ENCODE measurements at places on chromosomes 3 and 15.

GRCh38 chr3:66104535-66104934 lies 65.8 kb upstream of the MAGI1 start:
- no peak for DNase-seq

DNA sequence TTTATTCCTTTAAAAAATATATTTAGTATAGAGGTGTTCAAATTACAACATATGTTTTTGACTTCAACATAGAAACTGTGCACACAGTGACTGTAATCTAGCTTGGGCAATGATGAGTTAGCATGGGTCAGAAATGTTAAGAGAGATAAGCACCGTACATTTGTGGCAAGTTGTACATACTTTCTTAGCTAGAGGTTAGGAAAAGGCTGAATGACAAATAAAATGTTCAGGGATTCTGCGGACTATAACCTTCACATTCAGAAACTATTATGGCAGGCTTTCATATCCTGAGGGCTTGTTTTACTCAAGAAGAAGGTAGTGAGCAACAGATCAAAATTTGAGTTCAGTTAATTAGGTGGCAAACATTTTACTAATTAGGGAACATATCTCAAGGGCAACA lies 379.7 kb upstream of the EPHA6 start:
- no peak for DNase-seq

DNA sequence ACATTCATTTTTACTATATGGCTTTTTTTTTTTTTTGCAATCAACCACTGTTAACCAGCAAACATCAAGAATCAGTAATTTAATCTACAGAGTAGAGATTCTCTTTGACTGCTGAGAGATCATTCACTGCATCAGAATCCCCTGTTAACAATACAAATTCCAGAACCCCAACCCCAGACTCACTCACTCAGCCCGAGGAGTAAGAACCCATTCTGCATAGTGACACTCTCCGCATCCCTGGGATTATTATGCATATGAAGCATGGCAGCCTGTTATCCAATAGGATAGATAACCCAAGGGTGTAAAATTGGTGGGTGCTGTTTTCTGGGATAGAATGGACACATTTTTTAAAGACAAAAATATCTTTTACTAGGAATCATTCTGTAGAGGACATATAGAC lies 76.3 kb upstream of the CCDC39 start:
- DNase-seq: no peak

GRCh38 chr3:24483873-24484272 lies 10.8 kb downstream of the THRB start:
- no peak for DNase-seq

GRCh38 chr3:17542591-17542990 lies 199.8 kb downstream of the TBC1D5 start:
- no peak for DNase-seq

GRCh38 chr15:100783291-100783690 lies 96.3 kb upstream of the ALDH1A3 start:
- no peak for DNase-seq

DNA sequence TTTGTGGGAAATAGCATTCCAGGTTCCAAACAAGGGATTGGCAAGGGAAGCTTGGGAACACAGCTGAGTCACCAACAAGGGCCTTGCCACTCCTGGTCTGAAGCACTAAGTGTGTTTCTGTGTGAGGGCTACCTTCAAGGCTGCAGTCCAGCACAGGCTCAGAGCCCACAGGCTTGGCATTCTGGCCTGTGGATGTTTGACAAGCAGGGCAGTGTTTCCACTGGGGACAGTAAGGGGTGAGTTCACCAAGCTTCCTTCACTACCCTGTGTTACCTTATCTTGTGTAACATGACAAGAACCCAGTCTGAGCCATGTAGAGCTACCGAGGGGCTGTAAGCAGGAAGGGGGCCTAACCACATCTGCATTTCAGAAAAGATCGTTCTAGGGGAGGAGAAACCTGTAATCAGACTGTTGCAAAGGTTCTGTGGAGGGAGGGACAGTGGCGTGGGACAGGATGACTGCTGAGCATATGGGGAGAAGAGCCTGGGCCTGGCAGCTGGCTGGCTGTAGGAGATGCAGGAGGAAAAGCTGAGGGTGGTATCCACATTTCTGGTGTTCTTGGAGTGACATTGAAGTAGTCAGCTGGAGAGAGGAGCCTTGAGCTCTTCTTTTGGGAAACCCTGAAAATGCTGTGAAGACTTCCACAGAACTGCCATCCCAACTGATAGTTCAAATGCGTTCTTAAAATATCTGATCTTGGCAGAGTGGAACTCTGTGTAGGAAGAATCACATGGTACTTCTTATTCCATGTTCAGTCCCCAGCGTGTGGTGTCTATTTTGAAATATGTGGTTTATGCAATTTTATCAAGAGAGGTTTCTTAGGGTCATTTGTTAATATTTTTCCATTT lies 61.3 kb downstream of the CTDSPL start:
- no peak for DNase-seq

DNA sequence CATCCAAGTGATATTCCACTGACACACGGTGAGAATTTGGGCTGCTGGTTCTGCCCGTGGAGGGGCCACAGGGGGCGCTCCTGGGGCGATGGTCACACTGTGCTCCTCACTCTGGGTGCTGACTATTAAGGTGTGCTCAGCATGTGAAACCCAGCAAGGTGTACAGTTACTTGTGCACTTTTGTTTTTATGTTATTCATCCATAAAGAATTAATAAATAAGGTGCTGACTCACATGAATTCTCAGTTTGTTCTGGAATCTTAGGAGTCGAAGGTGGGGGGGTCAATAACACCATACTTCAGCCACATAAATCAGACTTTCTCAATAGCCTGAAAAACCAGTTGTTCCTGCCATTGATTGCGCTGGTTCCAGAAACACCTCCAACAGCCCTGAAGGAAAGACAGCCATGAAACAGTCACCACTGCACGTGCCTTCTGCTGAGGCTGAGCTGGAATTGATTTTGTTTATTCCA lies 53.5 kb upstream of the SPATA12 start:
- DNase-seq: no peak

DNA sequence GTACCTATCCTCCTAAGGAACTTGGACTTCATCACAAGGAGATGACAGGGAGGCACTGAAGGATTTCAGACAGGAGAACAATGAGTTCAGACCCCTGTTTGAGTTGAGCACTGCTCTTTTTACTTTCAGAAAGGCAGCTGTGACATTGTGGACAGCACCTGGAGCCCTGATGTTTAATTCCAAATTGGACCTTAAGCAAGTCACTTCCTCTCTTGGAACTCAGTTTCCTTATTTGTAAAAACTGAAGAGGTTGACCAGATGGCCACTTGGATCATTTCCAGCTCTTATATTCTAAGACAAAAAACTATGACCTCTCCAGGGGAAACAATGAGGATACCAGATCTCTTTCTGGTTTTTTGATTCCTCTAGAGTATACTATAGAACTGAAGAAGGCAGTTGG lies 34.1 kb upstream of the SMAD3 start:
- no peak for DNase-seq

DNA sequence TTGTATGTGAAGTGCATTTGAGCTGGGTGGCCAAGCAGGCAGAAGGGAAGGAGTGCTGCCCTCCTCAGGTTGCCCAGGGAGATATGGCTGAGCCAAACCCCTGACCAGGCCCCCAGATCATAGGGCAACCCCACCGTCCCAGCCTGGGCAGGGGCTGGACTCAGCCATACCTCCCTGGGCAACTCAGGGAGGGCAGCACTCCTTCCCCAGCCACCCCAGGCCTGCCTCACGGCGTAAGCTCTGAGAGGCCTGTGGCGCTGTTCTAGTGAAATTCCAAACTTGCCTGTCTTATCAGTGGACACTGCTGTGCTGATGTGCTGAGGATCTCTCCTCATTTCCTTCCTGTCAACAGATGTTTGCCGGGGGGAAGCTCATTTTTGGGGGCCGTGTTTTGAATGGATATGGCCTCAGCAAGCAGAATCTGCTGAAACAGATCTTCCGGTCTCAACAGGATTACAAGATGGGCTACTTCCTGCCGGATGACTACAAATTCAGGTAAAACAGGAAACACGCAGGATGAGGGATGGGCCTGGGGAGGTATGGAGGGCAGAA lies 57.6 kb upstream of the FGD5 start:
- no peak for DNase-seq

DNA sequence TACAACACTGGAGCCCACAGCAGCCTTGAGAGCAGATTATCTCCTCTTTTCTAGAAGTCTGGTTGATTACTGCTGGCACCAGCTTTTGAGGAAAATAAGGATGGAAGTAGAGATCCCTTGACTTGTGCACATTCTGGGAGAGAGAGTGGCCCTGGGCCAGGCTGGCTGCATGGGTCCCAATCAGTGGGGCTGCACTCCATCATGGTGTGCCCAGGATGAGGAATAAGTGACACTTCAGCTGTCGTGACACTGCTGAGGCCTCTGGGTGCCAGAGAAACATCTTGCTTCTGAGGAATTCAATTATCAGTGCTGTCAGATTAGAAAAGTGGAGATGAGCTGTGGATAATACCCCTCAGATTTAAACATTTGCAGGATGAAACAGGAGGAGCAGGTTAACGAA lies 9.1 kb downstream of the RAMAC start:
- no peak for DNase-seq

GRCh38 chr3:12436514-12437220 lies 47.6 kb upstream of the TSEN2 start:
- no peak for DNase-seq

DNA sequence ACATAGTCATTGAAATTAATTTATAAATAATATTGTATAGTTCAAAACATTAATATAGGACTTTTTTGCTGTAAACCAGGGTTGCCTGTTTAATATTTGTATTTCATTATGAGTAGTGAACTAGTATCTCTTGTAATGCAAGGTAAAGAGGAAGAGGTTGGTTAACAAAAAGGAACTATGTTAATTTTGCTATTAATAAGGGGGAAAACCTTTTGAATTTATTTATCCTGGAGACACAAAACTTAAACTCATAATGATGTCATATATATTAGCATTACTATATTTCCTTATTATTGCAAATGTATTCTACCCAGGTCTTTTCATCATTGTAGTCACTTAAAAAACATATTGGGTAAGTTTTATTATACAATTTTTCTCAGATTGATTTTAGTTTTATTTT lies 94.5 kb downstream of the CHL1 start:
- no peak for DNase-seq

GRCh38 chr3:134232151-134232550 lies 18.5 kb downstream of the RYK start:
- DNase-seq: no peak

DNA sequence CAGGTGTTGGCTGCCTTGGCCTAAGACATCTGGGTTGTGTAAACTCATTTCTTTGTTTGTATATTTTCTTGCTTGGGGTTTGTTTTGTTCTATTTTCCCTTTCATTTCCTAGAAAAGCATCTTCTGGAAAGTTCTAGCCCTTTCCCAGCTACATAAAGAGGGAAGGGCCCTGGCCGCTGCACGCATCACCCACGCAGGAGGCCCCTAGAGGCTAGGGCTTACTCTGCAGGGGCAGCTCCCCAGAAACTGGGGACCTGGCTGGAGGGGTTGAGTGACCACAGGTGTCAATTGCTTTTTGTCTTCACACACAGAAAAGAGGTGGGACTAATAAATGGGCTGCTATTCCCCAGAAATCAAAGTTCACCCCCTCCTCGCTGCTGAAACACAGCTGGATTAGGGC lies 52.6 kb downstream of the PDIA5 start:
- DNase-seq: no peak

- no peak for DNase-seq
These were observed at the start of gene ACP3 for GRCh38 chr3:132317229-132317948. Gene ACP3 (plus strand): TSS chr3:132317407. CDS start chr3:132317457, 50 bp downstream.

DNA sequence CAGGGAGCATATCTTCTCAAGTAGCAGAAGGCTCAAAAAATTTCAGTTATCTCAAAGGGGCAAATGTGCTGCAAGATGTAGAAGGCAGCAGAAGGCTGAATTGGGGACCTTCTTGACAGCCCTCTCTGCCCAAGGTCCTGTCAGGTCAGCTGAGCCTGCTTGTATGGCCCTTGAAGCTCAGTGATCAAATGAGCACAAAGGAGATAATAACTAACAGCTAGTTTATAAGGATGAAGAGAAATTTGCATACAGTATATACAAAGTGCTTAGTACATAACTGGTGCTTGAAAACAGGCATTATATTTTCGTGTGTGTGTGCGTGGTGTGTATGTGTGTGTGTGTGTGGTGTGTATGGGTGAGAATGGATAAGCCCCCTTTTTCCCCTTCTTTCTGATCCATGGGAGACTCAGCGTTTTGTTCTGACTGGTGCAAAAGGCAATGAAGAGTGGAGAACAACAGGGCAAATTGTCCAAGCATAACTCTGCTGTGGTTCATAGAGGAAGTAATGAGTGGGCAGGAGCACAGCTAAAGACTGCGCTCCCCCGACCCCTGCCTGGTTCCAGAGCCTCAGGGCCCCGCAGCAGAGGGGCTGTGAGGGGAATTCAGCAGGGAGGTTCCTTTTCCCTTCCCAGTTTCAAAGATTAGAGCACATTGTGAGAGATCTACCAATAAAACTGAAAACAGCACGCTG lies 356.8 kb upstream of the NR2F2 start:
- no peak for DNase-seq

DNA sequence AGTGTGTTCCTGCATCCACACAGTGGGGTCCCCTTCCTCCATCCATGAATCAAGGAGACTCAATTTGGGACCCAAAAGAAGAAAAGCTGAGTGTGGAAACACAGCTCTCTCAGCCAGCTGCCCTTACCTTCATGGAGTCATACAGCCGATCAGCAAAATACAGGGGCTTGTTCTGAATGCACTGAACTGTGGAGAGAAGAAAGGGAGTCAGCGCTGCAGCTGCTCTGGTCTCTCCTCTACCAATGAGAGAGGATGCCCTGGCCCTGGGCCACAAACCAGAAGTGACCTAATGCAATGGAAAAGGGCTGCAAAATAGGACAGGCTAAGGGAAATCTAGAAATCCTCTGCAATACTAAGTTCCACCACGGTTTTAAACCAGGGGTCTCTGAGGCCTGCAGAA lies 46.7 kb downstream of the ANXA2 start:
- no peak for DNase-seq

GRCh38 chr15:33242669-33243191 lies 48.2 kb upstream of the FMN1 start:
- DNase-seq: peak; percentile 23

GRCh38 chr3:157876556-157876955 lies 229.7 kb downstream of the SHOX2 start:
- no peak for DNase-seq

GRCh38 chr3:157938154-157938779 lies 168.0 kb downstream of the SHOX2 start:
- DNase-seq: no peak

- DNase-seq: no peak
These were observed 714.0 kb downstream of the CADM2 start for GRCh38 chr3:85672761-85673160.
